ENCODE measurements at places on chromosomes 3 and 15. TPM values are rescaled to one million over a fixed set of nuclear protein-coding genes. Genes with fewer than 3 reads are reported as not detected.

Gene C3orf70
- 0.01 TPM for polyA plus RNA-seq

Gene ARGFX
- not detected for polyA plus RNA-seq

Gene PCSK6
- polyA plus RNA-seq, result 3.5 TPM

Gene DAZL
- not detected for polyA plus RNA-seq

Gene PLS1
- 10.3 TPM for polyA plus RNA-seq

Gene MME
- polyA plus RNA-seq, result 10.8 TPM

Gene CISH
- polyA plus RNA-seq, result 3.5 TPM

Gene RBP2
- polyA plus RNA-seq, result not detected

Gene TMC3
- not detected for polyA plus RNA-seq

Gene CMTM8
- polyA plus RNA-seq, result 1.6 TPM

Gene CPLX3
- polyA plus RNA-seq, result 0.03 TPM

Gene LCTL
- polyA plus RNA-seq, result 0.38 TPM

Gene LIPC
- not detected for polyA plus RNA-seq

Gene C2CD4A
- polyA plus RNA-seq, result not detected

Gene PLIN1
- not detected for polyA plus RNA-seq

Gene MNS1
- polyA plus RNA-seq, result 0.29 TPM

Gene RCN2
- 52.6 TPM for polyA plus RNA-seq

Gene LPCAT4
- polyA plus RNA-seq, result 43.3 TPM

- DNase-seq, result no peak
Observed at GRCh38 chr15:70259028-70259424, 161.3 kb upstream of the TLE3 start.

DNA sequence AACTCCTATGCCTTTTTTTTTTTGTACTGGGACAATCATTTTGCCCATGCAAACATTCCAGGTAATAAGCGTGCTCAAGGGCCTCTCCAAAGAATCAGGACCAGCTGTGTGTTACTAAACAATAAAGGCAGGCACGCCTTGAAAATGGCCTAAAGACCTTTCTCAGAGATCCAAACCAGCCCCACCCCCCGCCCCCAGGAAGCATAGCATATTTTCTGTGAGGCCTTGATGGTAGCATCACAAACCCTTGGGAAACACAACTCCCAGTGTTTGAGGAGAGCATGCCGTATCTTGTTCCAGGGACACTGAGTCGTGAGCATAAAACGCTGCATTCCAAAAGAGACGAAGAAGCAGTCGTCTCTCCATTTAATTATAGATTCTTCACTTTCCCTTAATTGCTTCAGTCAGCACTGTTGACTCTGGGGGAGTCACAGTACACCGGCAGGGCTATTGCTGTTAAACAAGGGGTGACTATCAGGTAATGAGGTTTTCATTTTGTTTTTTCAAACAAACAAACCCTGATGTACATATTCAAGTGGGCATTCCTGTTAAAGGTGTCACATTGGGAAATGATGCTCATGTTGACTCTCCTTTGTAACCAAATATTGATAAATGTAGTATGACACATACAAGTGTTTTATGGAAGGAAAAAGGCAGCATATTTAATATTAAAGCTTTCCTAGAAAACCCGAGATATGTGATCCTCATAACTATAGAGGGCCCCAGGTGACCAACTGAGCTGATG is 4.4 kb upstream of the TPM1 start:
- DNase-seq, result no peak

DNA sequence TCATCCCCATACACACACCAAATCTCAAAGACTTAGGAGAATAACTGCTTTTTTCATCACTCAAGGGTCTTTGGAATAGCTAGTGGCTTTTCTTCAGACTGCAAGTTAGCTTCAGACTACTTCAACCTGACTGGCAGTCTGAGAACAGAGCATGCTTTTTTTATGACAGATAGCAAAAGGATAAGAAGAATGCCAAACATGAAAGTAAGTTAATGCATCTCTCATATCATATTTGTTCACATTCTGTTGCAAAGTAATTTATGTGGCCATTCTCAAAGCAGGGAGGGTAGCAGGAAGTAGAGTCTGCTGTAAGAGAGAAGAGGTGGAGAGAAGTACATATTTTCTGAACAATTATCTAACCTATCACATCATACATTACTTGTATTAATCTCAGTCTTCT is 544.4 kb downstream of the ZPLD1 start:
- DNase-seq, result no peak

GRCh38 chr3:28504976-28505375 is 156.4 kb upstream of the AZI2 start:
- no peak for DNase-seq

DNA sequence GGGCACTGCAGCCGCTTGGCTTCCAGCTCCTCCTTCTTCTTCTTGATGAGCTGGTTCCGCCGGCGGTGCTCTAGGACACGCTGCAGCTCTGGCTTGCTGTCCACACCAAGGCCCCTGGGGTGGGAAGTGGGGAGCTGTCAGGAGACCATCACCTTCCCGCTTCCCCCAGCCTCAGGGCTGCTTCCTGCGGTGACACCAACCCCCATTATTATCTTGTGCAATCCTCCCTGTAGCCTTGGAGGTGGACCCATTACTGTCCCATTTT is 10.0 kb downstream of the FAM107A start:
- no peak for DNase-seq

DNA sequence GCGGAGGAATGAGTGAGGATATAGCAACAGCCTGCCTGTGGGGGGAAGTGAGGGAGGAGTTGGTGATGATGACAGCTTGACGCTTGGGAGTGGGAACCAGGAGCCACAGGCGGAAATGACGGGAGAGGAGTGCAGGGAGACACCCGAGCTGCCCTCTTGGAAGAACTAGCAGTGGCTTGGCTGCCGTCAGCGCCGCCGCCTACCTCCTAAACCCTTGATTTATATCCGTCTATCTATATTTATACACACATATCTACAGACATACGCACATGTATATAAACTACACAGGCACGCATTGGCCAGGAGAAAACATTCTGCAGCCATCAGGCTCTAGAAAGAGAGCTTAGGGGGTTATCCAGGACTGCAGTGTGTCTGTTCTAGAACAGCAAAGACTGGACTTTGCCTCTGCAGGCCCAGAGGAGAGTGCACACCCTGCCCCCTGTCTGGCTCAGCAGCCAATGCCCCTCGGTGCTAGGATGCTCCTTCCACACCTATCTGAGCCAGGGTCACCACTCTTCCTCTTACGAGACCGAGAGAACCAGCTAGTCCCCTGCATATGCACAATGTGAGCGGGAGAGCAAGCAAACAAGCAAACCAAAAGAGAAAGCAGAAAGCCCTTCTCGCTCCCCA is 45.3 kb upstream of the MAGEF1 start:
- DNase-seq, result no peak

GRCh38 chr15:92728266-92728665 is 72.7 kb upstream of the FAM174B start:
- no peak for DNase-seq

DNA sequence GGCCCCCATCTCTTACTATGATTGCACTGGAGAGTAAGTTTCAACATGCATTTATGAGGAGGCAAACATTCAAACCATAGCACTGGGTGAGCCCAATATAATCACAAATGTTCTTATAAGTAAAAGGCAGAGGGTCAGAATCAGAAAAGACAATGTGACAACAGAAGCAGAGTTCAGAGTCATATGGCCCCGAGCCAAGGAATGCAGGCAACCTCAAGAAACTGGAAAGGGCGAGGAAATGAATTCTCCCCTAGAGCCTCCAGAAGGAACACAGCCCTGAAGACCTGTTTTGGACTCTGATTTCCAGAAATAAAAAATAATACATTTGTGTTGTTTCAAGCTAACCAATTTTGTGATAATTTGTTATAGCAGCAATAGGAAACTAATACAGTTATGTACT is 81.3 kb upstream of the ABI3BP start:
- no peak for DNase-seq

- DNase-seq, result peak; percentile 35
Observed at GRCh38 chr3:169112153-169112892, 551.2 kb downstream of the MECOM start.

- DNase-seq, result no peak
Observed at GRCh38 chr15:33209575-33210481, 15.3 kb upstream of the FMN1 start.

- peak; percentile 67 for DNase-seq
Observed at GRCh38 chr3:175149675-175150074, 290.5 kb downstream of the NAALADL2 start.

DNA sequence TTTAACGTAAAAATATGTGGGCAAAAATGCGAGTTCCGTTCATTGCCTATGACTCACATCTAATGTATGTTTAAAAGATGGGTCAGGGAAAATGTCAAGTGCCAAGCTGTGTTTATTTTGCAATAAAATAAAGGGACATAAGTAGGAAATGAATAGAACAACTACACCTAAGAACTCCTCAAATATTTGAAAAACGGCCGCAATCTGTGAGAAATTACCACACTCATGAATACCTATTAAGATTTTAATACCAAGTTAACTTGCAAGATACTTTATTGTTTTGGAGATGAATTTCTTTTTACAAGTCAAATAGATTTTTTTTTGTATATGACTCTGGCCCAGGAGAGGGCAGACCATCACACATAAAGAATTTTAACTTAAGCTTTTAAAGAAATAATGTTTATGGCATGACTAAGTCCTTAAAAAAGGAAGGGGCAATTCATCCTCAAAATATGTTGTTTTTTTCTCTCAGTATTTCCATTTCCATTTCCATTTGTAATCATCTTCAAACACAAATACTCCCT is 152.7 kb downstream of the SUCNR1 start:
- no peak for DNase-seq

- peak; percentile 89 for DNase-seq
Observed at GRCh38 chr3:23740517-23740965, 65.2 kb upstream of the UBE2E1 start.

DNA sequence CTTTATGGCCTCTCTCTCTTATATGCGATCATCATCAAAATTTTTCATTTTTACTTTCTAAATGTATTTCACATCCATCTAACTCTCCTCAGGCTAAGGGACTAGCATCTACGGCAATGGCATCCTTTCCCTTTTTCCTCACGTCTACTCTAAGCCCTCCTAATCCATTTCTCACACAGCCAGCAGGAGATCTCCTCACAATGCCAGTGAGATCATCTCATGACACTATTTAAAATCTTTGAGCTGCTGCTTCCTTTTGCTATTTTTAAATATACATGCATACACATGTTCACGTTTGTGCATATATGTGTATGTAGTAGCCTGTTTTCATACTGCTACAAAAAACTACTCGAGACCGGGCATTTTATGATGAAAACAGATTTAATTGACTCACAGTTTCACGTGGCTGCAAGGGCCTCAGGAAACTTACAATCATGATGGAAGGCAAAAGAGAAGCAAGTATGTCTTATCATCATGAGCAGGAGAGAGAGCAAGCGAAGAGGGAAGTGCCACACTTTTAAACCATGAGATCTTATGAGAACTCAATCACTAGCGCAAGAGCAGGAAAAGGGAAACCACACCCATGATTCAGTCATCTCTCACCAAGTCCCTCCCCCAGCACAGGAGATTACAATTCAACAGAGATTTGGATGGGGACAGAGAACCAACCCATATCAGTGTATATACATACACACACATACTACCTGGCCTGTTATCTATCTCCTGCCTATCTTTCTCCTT is 599.2 kb upstream of the ROBO1 start:
- no peak for DNase-seq

DNA sequence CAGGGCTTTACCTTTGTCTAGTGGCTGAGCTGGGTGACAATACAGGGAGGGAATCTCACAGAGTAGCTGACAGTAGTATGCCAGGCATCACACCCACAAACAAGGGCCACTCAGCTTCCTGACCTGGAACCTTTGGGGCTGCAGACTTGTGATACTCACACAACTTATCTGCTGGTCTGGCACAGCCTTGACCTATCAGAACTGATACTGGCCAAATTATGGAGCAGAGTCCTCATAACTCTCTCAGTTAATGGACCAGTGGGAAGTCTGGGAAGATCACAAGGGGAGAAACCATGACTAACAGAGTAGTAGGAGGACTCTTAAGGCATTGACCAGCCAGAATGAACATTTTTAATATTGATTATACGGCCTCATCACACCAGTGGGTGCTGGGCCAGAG is 19.4 kb downstream of the MRPL46 start:
- no peak for DNase-seq

- no peak for DNase-seq
Observed at GRCh38 chr3:11434563-11435096, 162.4 kb downstream of the ATG7 start.

DNA sequence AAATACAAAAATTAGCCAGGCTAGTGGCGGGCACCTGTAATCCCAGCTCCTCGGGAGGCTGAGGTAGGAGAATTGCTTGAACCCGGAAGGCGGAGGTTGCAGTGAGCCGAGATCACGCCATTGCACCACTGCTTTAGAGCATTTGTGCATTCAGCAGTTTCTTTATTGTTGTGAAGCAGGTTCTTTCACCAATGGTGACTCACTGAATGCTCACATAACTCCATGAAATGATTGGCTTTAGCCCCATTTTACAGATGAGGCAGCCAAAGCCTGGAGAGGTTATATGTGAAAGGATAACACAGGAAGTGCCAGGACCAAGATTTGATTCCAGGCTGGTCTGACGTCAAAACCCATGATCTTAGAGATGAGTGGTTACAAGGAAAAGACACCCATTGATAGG is 195.2 kb downstream of the SLCO3A1 start:
- DNase-seq, result no peak

- no peak for DNase-seq
Observed at GRCh38 chr3:141815667-141816066, 52.5 kb downstream of the GRK7 start.

- DNase-seq, result no peak
Observed at GRCh38 chr3:101784855-101785613, 6.0 kb downstream of the NXPE3 start.

DNA sequence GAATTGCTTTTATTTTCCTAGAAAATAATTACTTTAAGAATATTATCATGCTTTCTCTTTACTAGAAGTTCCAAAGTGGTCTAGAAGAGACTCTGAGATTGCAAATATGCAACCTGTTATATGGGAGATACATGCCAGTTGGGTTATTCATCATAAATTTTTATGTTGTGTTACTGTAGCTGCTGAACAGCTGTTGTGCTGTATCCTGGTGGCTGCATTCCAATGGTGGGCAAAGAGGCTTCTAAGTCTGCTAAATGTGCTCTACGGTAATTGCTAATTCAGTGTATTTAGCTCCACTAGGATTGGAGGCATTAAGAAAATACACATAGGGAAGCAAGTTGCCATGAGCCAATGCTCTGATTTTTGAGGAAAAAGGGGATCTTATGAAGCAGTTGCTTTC is 409.0 kb downstream of the TUSC7 start:
- DNase-seq, result no peak

DNA sequence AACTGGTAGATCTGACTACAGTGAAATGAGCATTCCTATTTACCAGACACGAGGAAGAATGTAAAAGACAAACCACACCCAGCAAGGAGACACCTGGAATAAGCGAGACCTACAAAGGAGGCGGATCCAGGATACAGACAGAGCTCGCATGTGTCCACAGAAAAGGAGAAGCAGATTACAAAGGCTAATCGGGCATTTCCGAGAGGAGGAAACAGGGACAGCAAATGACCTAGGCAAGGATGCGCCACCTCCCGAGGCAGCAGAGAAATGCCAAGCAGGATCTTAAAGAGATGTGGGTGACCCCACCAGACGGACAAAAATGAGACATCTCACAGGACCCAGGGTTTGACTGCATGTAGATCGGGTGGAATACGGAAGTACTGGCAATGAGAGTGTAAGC is 63.2 kb upstream of the IQSEC1 start:
- no peak for DNase-seq

GRCh38 chr15:62109982-62110851 is 43.4 kb downstream of the C2CD4A start:
- no peak for DNase-seq
